ENCODE measurements at places on chromosomes 12 and 14.

- no peak for DNase-seq
These were observed 49.2 kb upstream of the ERGIC2 start for GRCh38 chr12:29429999-29430715.

DNA sequence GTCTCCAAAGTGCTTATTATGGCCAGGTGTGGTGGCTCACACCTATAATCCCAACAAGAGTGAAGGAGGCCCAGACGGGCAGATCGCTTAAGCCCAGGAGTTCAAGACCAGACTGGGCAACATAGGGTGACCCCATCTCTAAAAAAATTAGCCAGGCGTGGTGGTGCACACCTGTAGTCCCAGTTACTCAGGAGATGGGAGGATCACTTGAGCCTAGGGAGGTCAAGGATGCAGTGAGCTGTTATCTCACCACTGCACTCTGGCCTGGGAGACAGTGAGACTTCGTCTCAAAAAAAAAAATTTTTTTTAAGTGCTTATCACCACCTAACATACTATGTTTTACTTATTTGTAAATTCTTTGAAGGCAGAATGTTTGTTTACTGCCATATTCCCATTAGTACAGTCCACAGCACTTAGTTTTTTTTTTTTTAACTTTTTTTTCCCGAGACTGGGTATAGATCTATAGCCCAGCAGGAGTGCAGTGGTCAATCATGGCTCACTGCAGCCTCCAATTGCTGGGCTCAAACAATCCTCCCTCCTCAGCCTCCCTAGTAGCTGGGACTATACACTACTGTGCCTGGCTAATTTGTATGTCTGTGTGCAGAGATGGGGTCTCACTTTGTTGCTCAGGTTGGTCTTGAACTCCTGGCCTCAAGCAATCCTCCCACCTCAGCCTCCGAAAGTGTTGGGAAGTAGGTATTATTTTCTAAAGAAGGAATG lies 4.7 kb upstream of the KANSL2 start:
- no peak for DNase-seq

DNA sequence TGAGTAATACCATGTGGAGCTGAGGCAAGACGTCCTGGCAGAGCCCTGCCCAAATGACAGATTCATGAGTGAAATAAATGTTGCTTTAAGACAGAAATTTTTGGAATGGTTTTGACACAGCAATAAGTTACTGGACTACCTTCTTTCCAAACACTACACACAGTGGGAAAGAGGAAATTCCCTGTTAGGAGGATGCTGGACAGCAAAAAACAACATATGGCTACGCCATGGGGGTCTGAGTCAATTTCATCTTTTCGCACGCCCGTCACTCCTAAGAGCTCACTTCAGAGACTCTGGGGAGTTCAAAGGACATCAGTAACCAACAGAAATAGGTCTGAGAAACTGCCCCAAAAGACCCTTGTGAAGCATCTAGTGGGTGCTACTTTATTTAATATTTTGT lies 55.4 kb downstream of the TMEM132C start:
- no peak for DNase-seq

DNA sequence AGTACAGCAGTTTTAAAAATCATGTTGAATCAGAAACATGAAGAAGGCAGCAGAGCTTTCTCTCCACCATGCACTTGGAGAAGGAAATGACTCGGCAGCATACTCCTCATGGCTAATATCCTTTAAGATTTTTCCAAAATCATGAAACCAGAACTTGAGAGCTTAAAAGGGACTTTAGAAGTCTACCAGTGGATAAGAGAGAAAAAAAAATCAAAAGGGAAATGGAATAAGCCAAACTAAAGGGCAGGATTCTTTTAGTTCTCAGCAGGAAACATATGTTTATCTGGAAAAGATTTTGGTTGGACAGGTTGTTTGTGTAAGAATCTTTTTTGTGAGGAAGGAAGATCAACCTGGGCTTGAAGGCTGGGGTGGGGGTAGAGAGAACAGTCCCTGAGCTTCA lies 111.8 kb downstream of the PRKCH start:
- no peak for DNase-seq

GRCh38 chr14:99627510-99628381 lies 17.2 kb upstream of the HHIPL1 start:
- DNase-seq, result no peak
